BJ (cell line): ENCODE measurements at places on chromosomes 12 and 14.

- no peak for DNase-seq
These were observed 29.2 kb upstream of the LHX5 start for GRCh38 chr12:113500782-113501311.

- DNase-seq, result no peak
These were observed 104.8 kb downstream of the ETV6 start for GRCh38 chr12:11754256-11754655.

DNA sequence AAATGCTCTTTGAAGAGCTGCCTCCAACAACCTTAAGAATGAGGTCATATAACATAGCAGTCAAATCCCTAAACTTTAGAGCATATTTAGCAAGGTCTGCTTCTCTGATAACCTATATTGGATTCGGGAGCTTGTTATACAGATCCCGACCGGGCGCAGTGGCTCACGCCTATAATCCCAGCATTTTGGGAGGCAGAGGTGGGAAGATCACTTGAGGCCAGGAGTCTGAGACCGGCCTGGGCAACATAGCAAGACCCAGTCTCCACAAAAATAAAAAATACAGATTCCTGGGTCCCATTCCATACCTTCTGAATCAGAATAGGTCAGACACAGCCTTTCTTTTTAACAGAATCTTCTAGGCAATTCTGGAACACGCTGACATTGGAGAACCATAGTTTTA is 46.7 kb downstream of the SPRING1 start:
- no peak for DNase-seq

DNA sequence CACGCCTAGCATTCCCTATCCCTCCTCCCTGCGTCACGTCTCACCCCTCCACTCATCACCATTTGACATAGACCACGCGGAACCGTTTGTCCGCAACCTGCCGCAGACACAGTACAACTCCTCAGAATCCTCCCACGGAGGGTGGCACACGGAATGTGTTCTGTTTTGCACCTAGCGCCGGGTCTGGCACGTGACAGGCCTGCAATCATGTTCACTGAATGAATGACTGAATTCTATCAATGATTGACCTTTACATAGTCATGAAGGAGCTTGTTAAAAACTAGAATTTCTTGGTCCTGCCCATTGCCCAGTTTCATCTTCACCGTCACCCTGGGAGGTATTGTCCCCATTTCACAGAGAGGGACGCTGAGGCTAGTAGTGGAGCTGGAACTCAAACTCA is 4.7 kb downstream of the SLC6A12 start:
- no peak for DNase-seq

GRCh38 chr12:29238822-29239291 is 89.8 kb downstream of the FAR2 start:
- no peak for DNase-seq

GRCh38 chr12:117513353-117513752 is 151.9 kb upstream of the NOS1 start:
- DNase-seq, result no peak

GRCh38 chr14:26841326-26841725 is 243.5 kb upstream of the NOVA1 start:
- DNase-seq, result no peak

- no peak for DNase-seq
These were observed 61.9 kb downstream of the ABCC9 start for GRCh38 chr12:21879312-21879711.

GRCh38 chr14:33477797-33478196 is 473.1 kb downstream of the EGLN3 start:
- no peak for DNase-seq

- DNase-seq, result no peak
These were observed at the start of gene PLEKHA5 for GRCh38 chr12:19129486-19130223. PLEKHA5 (plus strand) TSS chr12:19129733; CDS start chr12:19129800, 67 bp downstream.

DNA sequence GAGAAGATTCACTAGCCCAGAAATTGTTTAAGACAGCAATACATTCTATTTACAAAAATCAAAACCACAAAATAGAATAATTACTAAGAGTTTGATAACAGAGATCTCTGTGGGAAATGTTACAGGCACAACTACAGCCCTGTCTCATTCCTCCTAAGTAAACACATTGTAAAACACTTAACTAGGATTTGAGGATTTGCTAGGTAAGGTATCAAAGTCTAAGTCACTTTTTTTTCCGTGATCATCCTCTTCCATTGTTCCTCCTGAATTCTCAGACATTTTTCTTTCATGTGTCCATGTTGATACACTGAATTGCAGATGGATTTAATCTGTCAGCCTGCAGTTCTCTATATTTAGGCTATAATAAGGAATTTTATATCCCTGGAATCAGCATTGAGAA is 127.5 kb downstream of the ACSS3 start:
- no peak for DNase-seq

DNA sequence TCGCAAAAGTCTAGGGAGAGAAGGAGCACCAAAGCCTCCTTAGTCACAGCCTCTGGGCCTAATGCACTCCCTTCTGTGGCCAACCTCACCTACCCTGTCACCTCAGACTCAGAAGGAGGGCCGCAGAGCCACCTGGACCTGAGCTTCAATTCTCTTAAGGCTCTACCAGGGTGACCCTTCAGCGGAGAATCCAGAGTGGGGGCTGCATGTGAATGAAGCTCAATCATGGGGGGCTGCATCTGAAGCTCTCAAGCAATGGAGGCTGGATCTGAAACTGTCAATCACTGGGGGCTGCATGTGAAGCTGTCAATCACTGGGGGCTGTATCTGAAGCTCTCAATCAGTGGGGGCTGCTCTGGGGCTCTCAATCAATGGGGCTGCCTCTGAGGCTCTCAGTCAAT is 43.1 kb upstream of the EIF5 start:
- DNase-seq, result no peak

- DNase-seq, result no peak
These were observed 490 bp downstream of the RILPL1 start for GRCh38 chr12:123532808-123533649.
